CD4-positive, alpha-beta T cell treated with Interleukin-6 for 4 hours (primary cell): ENCODE measurements at places on chromosomes 12 and 14.

DNA sequence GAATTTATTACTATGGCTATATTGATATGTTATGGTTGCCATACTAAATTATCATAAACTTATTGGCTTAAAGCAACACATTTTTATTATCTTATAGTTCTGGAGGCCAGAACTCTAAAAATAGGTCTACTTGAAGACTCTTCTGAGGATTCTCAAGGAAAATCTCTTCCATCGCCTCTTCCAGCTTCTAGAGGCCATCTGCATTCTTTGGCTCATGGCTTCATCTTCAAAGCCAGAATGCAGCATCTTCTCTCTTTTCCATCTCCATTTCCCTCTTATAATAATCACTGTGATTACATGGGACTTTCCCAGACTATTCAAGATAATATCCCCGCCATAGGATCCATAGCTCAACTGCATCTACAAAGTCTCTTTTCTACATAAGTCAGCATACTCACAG lies 385.4 kb downstream of the RMST start:
- DNase-seq, result no peak

- no peak for DNase-seq
Measured at GRCh38 chr14:38004610-38004879, 203.2 kb upstream of the SSTR1 start.

GRCh38 chr14:54675236-54676128 lies 108.6 kb downstream of the SAMD4A start:
- no peak for DNase-seq

GRCh38 chr12:94048757-94049156 lies 99.6 kb upstream of the PLXNC1 start:
- DNase-seq, result no peak

DNA sequence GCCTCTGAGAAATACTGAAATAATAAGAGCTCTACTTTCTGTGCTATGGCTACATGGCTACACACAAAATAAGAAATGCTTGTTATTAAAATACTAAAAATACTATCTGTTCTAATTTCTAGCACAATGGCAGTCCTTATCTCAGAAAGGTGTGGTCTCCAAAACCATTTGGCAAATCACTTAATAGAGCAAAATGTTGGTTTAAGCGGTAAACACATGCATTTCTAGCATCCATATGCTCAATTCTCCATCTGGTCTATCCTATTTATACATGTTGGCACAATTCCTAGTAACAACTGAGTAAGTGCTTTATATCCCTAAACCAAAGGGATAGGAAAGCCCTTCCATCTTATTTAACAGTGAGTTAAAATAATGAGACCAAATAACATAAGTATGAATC lies 107.0 kb downstream of the PAPLN start:
- DNase-seq, result no peak

DNA sequence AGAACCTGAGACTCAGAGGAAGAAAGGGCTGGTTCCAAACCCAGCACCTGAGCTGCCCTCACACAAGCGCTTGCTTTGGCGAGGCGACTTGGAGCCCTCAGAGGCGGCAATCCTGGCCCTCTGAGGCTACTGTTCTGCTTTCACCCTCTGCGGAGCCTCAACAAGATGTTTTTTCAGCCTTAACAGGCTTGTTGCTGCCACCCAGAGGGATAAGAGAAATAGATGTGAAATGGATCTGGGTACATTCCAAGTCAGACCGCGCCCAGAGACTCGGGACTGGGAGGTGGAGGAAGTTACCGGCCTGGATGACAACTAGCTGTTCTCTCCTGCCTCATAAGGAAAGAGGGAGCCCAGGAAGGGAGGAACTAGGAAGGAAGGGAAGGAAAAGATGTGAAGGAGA lies 89.6 kb downstream of the TTC7B start:
- DNase-seq, result no peak

- no peak for DNase-seq
Measured at GRCh38 chr12:89834676-89835075, 126.0 kb upstream of the ATP2B1 start.

- no peak for DNase-seq
Measured at GRCh38 chr12:68759852-68760251, 13.9 kb downstream of the SLC35E3 start.

- peak; percentile 68 for DNase-seq
Measured at GRCh38 chr14:68862954-68863594, 70.2 kb upstream of the ZFP36L1 start.

DNA sequence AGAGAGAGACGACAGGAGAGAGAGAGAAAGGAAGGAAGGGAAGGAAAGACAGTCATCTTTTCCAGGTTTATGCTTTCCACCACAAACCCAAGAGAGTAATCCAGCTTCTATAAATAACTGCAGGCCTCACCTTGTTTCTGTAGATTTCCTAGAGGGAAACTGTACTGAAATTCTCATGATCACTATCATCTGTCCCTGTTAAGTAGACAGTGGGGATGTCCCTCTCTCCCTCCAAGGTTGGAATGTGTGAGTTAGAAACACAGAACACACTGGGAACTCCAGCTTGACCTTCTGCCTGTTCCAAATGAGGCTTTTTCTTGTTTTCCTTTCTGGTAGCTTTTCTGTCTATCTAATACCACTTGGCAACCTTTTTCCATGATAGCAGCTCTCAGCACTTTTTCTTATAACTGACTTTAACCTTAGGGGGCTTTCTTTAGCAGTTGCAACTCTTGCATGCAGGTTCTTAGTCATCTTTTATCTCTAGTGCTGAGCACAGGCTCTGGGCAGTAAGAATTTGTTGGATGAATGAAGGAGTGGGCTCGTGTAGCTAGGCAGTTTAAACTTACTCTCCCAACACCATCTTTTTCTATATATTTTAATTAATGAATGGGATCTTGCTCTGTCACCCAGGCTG lies 22.8 kb upstream of the FBXO33 start:
- DNase-seq, result no peak

DNA sequence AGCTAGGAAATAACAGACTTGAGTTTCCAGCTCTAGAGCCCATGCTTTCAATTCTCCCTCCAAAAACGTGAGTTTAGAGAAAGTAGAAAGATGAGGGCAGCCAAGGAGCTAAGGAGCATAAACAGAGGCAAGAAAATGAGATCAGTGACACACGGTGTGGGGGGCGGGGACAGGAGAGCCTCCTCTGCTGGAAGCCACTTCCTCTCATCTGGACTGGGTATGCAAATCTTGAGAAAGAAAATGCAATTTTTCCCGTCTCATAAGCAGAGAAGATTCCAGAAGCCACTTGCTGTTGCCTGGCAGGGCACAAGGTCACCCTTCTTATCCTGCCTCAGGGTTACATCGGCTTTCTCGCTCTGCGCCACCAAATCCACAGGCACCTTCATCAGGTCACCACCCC lies 6.0 kb downstream of the OR10P1 start:
- DNase-seq, result peak; percentile 41

DNA sequence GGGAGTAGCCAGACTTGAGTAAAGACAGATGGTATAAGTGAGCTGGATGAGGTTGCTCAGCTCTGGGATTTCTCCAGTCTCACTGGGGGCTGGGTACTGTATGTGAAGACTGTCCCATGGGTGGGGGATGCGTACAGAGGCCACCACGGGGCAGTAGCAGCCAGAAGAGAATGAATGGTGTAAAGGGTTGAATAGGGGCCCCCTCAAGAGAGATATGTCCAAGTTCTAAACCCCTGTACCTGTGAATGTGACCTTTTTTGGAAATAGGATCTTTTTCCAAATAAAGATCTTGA lies 21.8 kb upstream of the BCDIN3D start:
- DNase-seq, result no peak

DNA sequence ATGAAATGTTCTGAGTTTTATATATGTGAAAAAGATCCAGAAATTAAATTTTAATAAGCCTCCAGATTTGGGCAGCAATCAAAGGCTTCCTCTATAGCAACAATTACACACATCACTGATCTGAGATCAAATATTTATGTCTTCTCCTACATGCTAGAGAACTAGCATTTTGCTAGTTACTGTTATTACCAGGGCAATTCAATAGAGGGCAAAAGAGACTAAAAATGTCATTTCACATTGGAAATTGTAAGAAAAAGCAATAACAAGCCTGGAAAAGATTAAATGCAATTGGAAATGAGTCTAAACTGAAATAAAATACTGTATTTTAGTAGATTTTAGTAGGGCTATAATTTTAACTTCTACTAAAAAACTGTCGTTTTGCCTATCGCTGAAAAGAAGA lies 32.6 kb upstream of the ANO6 start:
- no peak for DNase-seq

DNA sequence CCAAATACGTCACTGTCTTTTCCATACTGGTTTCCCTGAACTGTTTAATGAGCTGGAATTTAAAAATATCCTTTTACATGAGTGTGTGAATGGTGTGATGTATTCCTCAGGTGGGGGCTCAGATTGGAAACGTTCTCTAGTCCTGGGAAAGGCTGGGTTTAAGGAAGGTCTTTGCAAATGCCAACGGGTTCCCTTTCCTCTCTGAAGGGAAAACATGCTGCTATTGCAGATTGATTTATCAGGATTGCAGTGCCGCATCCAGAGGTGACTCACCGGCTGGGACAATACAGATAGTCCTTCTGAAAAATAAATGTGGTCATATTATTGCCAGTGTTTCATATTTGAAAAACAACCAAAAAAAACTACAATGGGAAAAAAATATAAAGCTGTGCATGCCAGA lies 193.1 kb upstream of the FLRT2 start:
- no peak for DNase-seq

DNA sequence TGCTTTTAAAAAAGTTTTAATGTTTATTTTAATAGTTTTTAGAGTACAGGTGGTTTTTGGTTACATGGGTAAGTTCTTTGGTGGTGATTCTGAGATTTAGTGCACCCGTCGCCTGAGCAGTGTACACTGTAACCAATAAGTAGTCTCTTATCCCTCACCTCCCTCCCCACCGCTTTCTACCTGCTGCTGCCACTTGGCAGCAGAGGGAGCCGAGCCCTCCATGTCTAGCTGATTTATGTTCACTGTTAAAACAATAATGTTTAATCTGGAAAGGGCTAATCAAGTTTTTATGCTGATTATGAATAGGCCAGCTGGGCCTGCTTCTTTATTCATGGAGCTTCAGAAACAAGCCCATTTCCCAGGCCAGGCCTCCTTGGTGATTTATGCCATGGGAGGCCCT lies 73.1 kb downstream of the ADCK1 start:
- no peak for DNase-seq

DNA sequence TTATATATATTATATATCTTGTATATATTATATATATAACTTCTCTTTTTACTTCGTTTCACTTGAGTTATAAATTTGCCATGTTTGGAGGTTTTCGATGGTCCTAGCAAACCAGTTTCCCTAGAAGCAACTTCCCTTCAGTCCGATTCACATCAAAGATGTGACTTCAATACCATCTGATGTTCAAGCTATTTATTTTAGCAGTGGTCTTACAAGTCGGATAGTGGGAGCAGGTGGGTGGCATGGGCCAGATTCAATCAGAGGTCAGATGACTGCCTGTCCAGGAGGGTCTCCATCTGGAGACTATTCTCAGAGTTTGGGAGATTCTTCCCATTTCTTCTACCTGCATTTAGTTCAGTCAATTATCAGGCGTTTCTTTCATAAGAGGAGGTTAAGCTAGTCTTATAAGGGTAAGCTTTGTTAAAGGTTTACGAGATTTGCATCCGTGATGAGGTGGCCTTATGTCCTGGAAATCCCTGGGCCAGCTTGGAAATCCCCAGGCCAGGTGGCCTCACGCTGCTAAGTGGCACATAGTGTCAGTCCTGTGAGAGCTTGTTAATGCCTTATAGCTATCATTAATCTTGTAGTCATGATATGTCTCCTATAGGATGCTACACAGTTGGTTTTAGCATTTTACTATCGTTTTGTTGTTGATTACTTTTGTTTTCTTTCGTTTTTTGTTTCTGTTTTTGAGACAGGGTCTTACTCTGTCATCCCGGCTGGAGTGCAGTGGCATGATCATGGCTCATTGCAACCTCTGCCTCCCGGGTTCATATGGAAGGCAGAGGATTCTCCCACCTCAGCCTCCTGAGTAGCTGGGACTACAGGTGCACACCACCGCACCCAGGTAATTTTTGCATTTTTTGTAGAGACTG lies 145.8 kb downstream of the BICD1 start:
- no peak for DNase-seq

GRCh38 chr12:5376591-5377207 lies 55.2 kb upstream of the NTF3 start:
- DNase-seq, result no peak

- no peak for DNase-seq
Measured at GRCh38 chr14:23436327-23437132, 1.1 kb upstream of the MYH7 start.

- DNase-seq, result no peak
Measured at GRCh38 chr12:104044158-104044557, 5.8 kb downstream of the GLT8D2 start.

DNA sequence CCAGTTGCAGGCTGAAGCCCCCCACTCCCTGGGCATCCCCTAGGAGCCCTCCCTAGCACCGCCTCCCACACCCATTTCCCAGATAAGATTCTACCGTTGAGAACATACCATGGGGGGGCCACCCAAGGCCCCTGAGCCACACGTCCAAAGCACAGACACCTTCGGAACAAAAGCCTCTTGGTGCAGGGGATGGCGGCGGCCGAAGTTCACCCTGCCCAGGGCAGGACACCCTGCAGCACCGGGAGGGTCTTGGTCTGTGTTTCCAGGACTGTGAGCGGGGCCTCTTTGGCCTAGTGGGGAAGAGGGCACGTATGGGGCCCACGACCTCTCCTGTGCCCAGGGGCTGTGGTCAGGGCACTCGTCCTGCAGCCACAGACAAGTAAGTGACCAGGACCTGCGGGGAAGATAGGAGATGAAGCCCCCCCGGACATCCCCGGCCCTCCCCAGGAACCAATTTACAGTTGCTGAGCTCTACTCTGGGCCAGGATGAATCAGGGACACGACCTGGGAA lies 154.3 kb upstream of the C14orf180 start:
- DNase-seq, result no peak

DNA sequence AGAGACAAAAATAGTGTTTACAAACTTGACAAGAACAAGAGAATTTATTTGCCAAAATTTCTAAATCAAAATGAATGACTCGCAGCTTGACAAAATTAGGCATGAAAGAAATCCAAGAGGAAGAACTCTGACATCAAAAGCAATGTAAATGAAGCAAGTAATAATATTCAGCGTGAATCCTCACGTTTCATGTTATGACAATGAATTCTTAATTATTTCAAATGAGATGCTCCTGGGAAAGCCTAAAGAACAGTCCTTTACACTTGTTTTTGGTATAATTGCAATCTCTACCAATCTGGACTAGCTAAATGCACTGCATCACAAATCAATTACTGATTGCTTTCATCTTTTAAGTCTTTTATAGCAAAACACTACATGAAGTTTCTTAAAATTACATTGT lies 29.1 kb downstream of the PIK3C2G start:
- no peak for DNase-seq

GRCh38 chr12:29376118-29376517 lies 4.9 kb downstream of the ERGIC2 start:
- no peak for DNase-seq

GRCh38 chr14:24844011-24844410 lies 205.9 kb downstream of the STXBP6 start:
- DNase-seq, result no peak

- DNase-seq, result no peak
Measured at GRCh38 chr12:63319386-63319785, 168.4 kb upstream of the AVPR1A start.
